Stimulated activated CD4-positive, alpha-beta T cell treated with anti-CD3 and anti-CD28 coated beads, Interleukin-1b, Interleukin-23, amount 100 ng/mL, for 1 hour (primary cell): ENCODE measurements at places on chromosomes 12 and 14.

- no peak for DNase-seq
These were observed 55.3 kb downstream of the ELK3 start for GRCh38 chr12:96249196-96250118.

DNA sequence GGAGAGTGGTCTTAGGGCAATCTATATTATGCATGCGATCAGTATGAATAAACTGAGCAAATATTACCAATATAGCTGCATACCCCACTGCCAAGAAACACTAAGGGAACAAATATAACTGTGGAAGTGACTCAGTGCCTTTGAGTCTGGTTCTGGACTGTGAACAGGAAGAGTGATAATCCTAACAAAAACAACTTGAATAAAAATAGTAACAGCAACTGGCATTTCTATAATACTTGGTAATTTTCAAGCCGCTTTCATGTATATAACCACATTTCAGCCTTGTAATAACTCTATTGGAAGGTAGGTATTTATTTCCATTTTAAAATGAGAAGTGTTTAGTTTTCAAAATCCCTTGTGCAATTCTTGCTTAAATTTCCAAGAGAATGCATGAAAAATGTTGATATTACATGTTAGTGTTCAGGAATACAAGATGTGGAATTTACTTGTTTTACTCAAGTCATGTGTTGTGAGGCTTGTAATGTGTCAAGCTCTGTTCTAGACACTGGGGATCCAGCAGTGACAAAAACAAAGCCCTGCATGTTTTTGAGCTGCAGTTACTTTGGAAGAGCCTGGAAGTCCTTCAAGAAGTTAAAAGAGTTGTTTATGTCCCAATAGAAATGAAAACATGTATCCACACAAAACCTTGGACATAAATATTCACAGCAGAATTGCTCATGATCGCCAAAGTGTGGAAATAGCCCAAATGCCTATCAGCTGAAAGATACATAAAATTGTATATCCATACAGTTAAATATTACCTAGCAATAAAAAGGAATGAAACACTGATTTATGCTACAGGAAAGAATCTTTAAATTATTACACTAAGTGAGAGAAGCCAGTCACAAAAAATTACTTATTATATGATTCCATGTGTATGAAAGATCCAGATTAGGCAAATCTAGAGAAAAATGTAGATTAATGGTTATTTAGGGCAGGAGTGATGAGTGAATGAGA, 338.1 kb upstream of the TMEM132C start:
- no peak for DNase-seq

GRCh38 chr12:100554608-100555077, 18.8 kb upstream of the GAS2L3 start:
- no peak for DNase-seq

GRCh38 chr12:16506394-16506793, 99.6 kb downstream of the LMO3 start:
- DNase-seq = no peak

DNA sequence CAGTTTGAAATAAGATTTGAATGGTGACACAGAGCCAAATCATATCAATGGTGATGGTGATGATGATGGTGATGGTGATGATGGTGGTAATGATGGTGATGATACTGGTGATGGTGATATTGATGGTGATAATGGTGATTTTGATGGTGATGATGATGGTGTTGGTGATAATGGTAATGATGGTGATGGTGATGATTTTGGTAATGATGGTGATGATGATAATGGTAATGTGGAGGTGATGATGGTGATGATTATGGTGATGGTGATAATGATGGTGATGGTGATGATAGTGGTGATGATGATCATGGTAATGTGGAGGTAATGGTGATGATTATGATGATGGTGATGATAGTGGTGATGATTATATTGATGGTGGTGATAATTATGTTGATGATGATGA, 311.9 kb upstream of the SFSWAP start:
- DNase-seq = no peak

DNA sequence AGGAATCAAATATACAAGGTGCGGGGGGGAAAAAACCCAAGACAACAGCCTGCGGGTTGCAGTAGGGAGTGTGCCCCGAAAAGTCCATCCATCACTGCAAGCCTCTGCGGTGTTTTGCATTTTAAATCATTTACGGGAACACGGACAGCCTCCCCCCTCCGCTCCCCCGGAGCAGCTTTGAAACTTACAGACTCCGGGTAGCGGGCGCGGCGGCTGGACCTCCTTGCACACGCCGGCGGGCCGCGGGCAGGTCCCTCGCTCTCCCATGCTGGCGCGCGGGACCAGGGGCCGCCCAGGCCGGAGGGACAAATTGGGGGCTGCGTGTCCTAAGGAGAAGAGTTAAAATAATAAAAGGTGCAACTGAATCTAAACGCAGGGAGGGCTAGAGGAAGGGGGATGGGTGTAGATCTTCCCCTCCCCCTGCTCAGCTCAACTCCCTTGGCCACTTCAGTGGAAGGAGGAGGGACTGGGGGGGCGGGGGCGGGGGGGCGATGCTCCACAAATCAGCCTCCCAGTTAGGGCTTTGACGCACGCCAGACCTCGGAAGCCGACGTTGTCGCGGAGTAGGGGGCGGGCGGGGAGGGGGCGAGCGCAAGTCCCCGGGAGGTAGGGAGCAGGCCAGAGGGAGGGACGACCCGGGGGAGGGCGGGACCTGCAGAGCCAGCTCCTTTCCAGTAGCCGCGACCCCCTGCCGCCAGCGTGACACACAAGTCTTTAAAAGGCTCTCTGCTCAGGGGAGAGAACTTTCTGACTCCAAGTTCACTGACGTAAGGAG, at the start of gene KCNJ8:
KCNJ8 (minus strand) TSS at position 349 of the 775 bp plus-strand sequence. CDS start 1,090 bp downstream, outside the sequence.
- no peak for DNase-seq

DNA sequence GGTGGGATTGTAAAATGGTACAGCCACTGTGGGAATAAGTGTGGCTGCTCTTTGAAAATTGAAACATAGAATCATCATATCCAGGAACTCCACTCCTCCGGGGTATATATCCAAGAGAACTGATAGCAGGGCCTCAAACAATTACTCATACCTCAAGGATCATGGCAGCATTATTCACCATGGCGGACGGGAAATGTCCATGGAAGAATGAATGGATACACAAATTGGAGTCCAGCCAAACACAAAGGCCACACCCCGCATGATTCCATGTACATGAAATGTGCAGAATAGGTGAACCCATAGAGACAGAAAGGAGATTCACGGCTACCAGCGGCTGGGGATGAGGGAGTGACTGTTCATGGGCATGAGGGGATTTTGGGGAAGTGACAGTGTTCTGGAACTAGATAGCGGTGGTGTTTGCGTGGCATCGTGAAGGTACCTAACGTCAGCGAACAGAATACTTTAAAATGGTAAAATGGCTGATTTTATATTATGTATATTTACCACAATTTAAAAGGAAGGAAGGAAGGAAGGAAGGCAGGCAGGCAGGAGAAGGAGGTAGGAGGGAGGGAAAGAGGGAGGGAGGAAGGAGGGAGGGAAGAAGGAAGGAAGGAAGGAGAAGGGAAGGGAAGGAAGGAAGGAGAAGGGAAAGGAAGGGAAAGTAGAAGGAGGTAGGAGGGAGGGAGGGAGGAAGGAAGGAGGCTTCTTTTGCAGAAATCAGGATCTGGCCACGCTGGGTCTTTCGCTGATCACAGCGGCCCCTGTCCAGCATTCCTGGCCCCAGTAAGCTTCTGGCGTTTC, 14.1 kb upstream of the NCOR2 start:
- no peak for DNase-seq
